Natural killer cell treated with Interleukin-12 subunit alpha and Interleukin-12 subunit beta and Interleukin-15 and Interleukin-18, amount 100 ng/mL, for 72 hours (primary cell): ENCODE measurements at places on chromosomes 7 and 10.

- DNase-seq = no peak
These were observed 203.1 kb downstream of the DPP6 start for GRCh38 chr7:154255324-154255723.

GRCh38 chr10:60340973-60341372 is 48.7 kb downstream of the ANK3 start:
- DNase-seq = no peak

DNA sequence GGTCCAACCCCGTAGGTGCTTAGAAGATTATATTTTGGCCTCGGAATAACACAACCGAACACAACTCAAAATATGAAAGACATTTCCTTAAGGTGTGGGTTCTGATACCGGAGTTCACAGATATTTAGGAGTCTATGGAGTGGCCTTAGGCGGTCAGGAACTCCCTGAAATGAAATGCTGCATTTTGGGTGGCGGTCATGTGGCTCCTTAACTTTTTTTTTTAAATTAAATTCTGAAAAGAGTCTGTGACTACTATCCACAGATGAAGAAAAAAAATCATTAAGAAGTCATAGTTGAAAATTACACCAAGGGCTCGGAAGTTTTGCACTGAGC is 290.9 kb upstream of the NFE2L3 start:
- no peak for DNase-seq

DNA sequence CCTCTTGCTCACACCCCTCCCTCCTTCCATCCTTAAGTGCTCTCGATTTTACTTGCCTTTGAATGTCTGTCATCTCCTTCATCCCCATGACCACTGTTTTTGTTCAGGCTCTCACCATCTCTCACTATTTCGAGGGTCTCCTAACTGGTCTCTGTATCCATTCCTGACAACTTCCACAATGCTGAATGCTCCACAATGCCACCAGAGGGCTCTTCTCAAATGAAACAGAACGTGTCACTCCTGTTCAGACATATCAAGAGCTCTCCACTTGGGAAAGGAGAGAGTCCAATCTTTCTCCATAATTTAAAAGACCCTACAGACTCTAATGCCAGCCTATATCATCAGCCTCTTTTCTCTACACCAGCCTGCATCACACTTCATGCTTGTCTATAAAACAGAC is 9.0 kb upstream of the SLC13A1 start:
- no peak for DNase-seq

DNA sequence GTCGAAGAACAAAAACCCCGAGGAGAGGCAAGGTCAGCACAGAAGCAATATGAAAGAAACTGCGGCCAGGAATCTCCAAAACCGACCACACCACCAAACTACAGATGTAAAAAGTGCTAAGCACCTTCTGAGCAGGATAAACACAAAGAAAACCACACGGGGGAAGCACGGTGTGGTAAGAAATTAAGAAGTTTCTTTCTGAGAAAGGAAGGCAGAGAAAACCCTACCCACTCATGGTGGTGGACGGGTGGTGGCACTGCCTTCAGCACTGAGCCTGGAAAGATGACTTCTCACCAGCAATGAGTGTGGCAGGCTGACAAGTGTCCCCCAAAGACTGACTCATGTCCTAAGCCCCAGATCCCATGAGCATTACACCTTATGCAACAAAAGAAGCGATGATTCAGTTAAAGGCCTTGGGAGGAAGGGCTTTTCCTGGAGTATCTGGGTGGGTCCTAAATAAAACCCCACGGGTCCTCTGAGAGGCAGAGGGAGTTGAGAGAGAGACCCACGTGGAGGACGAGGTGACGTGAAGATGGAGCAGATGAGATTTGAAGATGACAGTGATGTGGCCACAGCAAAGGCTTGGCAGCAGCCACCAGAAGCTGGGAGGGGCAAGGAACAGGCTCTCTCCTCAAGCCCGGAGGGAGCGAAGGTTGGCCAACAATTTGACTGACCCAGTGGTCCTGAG is 124.9 kb downstream of the DLG5 start:
- DNase-seq = peak; percentile 91
